ENCODE measurements at places on chromosomes 4 and X.

DNA sequence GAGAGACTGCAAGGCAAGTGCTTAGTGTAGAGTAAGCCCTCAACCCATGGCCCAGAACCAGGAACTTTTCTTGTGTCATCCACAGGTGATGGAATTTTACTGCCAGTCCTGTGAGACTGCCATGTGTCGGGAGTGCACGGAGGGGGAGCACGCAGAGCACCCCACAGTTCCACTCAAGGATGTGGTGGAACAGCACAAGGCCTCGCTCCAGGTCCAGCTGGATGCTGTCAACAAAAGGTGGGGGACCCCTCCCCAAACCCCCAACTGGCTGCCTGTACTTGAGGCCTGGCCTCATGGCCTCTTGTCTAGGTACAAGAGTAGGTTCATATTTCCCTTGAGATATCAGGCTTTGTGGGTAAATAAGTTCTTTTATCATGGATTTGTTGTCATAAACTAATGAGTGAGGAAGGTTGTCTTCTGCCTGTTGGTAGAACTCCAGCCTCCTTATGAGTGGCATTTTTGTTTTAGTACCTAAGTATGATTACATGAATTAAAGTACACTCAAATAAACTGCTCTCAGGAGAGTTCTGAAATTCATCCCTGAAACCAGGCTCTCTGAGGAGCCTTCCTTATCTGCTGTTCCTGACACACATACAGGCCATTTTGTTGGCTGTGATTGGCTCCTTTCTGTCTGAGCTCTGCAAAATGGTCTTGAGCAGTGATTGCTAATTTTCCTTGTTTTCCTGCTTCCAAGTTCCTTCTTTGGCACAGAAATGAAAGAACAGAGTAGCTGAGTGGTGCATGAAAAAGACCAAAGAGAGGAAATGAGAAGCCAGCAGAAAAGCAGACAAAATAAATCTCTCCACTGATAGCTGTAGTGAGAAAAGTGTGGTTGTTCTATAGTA is 51.4 kb upstream of the MND1 start:
- no peak for DNase-seq

GRCh38 chrX:69318651-69319340 is 153.5 kb upstream of the PJA1 start:
- no peak for DNase-seq

GRCh38 chr4:76601791-76602190 is 166.8 kb downstream of the SHROOM3 start:
- peak; percentile 14 for DNase-seq

DNA sequence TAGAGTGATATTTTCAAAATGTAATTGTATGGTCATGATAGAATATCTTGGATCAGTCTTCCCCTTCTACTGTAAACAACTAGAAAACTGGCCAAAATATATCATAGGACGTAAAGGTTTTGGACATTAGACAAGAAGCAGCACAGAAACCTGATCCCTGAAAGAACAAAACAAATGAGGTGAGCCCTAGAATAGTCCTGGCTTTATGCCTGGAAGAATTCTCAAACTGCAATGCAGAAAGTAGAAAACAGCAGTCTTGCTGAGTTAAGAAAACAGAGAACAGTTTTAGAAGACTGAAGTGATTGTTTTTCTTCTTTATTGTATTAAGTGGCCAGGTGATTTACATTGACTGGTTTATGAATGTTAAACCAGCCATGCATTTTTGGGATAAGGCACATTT is 19.5 kb downstream of the NSUN7 start:
- DNase-seq, result no peak

- no peak for DNase-seq
These were observed 40.6 kb downstream of the HADH start for GRCh38 chr4:108030332-108030731.

- DNase-seq, result no peak
These were observed 122.4 kb upstream of the ETNPPL start for GRCh38 chr4:108885211-108885610.

GRCh38 chr4:141062651-141063050 is 70.6 kb downstream of the RNF150 start:
- no peak for DNase-seq

GRCh38 chr4:36226430-36227227 is 17.7 kb downstream of the ARAP2 start:
- no peak for DNase-seq

DNA sequence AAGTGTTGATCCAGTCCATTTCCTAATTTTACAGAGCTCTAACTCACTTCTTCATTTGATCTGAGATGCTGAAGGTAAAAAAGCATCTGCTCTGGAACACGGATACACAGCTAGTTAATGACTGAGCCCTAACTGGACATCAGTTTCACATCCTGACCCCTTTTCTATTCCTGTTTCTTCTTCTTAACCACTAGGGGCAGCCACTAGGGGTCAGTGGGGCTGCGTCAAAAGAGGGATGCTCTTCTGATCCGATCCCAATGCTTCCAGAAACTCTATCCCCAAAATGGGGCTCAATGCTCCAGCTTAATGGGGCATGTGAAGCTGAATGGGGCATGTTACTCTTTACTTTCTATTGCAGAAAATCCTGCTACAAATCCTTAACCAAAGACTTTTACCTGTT is 33.4 kb upstream of the PHKA2 start:
- no peak for DNase-seq

DNA sequence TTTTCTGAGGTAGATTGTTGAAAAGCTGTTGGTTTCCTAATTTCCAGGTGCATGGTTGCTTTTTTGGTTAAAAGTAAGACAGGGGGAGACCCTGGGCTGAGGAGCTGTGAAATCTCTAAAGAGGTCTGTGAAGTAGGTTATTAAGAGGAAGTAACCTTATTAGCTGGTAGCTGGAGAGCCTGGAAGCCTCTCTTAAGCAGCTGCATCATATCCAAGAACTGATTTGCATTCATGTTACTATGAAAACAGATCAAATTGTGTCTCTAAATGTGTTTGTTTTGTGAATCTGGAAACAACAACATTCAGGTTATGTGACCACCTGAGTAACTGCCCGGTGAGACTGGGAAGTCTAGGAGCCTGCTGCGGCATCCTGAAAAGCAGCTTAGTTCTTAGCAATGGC is 54.1 kb downstream of the ARHGAP10 start:
- no peak for DNase-seq

- DNase-seq, result no peak
These were observed 274.5 kb downstream of the GPAT3 start for GRCh38 chr4:83810428-83810827.

- DNase-seq, result no peak
These were observed 214.6 kb upstream of the CTSO start for GRCh38 chr4:156168288-156168687.

- no peak for DNase-seq
These were observed 116.6 kb upstream of the FAT1 start for GRCh38 chr4:186840222-186840701.

DNA sequence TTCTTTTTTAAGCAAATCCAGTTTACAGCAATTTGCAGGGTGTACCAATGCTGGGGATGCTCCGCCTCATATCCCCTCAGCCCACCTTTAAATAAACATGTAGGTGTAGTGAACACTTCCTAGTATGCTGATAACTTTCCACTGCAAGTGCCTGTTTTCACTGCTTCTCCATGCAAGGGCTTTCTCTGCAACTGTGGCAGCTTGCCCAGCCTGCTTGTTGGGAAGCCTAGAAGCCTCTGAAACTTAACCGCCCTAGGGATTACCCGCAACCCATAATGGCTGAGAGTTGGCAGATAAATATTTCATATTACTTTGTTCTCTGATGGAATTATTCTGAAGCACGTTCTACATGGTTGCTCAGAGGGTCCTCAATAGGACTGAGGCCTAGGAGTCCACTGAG is 253.7 kb upstream of the DDX53 start:
- no peak for DNase-seq

DNA sequence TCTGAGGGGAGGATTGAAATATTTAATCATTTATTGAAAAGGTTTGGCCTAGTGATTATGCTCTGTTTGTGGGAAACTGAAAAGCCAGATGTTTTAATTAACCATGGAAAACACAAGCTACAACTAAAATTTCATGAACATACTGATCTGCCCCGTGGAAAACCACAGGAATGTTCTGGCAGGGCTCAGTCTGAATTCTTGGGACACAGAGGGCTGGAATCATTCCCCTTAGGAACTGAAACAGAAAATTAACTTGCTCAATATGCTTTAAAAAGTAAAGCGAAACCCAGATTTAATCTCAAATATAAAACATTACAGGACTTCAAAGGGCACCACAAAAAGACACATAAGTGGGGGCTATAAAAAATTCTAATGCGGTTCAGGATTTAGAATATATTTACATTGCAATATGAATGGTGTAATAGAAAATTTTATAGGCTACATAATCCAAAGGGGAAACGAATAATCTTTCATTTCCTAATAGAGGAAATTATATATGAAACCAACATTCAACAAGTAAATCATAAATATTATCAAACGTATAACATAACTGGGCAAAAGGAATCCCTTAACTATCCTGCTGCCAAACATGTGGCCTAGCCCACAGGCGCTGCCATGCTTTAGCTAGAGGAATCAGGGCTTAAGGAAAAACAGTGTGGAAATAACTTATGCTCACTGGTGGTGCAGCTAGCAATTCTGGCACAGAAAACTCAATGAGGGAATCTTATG is 70.9 kb downstream of the APBB2 start:
- no peak for DNase-seq

- DNase-seq, result no peak
These were observed 33.0 kb upstream of the CXCL8 start for GRCh38 chr4:73707269-73707875.

DNA sequence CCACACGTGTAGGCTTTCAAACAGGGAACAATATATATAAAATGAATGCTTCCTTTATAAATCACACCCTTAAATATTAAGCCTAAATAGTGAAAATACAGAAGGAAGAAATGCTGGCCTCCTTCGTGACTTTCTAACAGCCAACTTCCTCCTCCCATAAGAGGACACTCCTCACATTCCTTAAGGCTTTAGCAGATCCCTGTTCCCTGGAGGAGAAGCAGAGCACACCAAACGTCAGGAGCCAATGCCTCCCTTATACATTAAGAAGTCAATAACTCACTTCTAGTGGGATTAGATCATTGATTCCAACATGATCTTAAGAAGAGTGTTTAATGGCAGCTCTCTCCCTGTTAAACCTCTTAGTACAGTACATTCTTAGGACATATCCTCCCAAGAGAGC is 108.4 kb upstream of the FAM241A start:
- no peak for DNase-seq

DNA sequence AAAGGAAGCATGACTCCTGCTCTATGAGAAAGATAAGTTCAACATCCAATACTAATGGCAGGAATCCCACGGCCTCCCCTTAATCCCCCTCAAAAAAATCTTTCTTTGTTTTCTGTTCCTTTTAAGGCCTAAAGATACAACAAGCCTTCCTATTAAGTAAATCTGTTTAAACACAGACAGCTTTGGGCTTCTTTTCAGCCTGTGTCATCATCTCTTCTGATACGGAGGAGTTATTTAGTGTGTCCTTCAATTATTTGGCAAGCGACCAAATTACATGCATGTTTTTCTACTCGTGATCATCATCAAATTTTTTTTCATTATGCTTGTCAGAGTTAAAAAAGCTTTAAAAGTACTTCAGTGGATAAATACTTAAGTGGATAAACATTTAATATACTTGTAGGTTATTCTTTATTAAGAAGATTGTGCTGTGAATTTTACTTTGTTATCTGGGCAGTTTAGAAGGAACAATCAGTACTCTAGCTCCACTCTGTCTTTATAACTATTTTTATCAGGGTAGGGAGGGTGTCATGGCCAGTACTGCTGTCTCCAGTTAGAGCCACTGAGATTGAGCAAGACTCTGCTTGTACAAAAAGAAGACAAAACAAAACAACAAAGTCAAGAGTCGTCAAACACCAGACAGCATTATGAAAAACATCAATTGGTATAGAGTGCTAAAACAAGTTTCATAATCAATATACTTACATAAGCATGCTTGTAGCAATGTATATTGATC is 210.7 kb downstream of the PRR32 start:
- DNase-seq, result no peak

DNA sequence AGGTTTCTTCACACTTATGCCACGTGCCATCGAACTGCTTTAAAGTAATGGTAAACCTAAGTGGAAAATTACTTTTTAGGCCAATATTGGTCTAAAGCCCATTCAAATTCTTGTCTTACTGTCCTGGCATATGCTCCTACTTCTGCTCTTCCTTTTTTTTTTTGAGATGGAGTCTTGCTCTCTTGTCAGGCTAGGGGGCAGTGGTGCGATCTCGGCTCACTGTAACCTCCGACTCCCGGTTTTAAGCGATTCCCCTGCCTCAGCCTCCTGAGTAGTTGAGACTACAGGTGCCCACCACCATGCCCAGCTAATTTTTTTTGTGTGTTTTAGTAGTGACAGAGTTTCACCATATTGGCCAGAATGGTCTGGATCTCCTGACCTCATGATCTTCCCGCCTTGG is 129.0 kb upstream of the TECRL start:
- DNase-seq, result peak; percentile 12
